ENCODE measurements at places on chromosomes 5 and 9. TPM values are rescaled to one million over a fixed set of nuclear protein-coding genes. Genes with fewer than 3 reads are reported as not detected.

The TSTD2 gene
- 29.9 TPM for total RNA-seq

The PPP1R26 gene
- total RNA-seq, result 11.6 TPM

The IL9 gene
- not detected for total RNA-seq

The C1QTNF2 gene
- total RNA-seq, result 0.45 TPM

The NELFB gene
- total RNA-seq, result 44.9 TPM

The SLC12A7 gene
- total RNA-seq, result 51.4 TPM

The INSL6 gene
- not detected for total RNA-seq

DNA sequence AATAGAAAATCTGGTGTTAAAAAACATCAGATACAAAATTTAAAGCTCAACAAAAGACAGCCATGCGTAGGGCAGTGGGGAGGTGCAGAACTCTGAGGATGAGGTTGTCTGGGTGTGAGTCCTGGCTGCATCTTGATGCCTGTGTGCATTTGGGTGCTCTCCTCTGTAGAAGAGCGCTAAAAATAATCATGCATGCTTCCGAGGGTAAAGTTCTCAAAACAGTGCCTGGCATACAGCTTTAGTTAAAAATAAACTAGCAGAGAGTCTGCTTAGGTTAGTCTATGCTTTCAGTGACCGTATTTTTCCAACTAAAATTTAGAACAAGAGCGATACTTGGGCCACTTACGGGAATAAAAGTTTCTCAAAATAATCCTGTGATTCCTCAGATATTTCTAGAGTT, 55.5 kb upstream of the SPATA31C2 start:
- DNase-seq, result no peak

DNA sequence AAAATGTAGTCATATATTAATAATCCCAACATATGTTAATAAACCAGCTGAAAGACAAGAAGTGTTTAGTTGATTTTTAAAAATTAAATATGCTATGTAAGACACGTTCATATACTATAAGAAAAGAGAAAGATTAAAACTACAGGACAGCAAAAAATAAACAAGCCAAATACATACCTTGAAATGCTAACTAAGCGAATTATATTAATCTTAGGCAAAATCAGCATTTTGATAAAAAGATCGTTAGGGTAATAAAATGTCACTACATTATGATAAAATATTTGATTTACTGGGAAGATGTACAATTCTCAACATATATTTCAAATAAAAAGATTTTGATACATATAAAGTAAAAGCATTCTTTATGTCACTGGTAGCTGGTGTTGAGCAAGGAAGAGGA, 938.3 kb downstream of the PTPRD start:
- no peak for DNase-seq

DNA sequence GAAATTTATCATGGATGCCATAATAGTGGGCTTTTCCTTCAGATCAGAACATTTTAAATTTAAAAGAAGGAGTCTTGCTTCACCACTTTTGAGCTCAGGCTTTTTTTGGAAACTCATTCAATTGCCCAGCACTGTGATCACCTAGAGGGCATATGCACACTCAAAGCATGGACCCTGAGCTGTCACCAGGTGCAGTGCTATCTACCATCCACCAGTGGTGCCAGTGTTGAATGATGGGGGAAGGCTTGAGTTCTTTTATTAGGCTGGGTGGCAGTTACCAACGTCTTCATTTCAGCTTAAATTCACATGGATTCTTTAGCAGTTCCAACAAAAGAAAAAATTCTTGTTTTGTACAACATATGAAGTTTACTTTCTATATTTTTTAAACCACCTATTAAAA, 164.1 kb downstream of the CFAP90 start:
- DNase-seq, result no peak

GRCh38 chr9:134548185-134548584, 93.4 kb upstream of the COL5A1 start:
- DNase-seq, result no peak

DNA sequence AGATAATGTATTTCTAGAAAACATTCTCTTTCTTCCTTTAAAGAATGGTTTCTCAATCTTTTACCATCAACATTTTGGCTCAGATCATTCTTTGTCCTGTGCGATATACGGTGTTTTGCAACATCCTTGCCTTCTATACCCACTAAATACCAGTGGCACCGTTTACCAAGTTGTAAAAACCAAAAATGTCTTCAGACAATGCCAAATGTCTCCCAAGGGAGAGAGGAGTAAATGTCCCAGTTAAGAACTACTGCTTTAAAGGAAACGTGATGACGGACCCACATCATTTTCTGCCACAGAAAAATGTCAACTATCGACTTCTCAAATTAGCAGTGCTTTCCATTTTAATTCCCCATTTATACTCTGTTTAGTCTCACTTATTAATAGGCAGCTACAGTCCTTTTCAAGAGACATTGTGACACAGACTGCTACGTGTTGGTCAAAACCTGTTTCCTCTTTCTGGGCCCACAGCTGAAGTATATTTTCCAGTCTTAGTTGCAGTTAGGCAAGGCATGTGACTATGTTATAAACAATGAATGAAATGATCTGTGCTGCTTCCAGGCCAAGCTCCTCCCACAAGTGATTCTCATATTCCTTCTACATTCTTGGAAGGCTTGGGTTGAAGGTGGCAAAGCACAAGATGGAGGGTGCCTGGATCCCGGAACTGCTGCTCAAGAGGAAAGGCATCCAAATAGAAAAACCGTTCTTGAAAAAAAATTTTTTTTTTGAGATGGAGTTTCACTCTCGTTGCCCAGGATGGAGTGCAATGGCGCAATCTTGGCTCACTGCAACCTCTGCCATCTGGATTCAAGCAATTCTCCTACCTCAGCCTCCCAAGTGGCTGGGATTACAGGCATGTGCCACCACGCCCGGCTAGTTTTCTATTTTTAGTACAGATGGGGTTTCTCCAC, 8.8 kb downstream of the PRXL2C start:
- DNase-seq, result peak; percentile 28

- no peak for DNase-seq
These were observed 1.3 kb upstream of the LRRC14B start for GRCh38 chr5:189976-190365.

DNA sequence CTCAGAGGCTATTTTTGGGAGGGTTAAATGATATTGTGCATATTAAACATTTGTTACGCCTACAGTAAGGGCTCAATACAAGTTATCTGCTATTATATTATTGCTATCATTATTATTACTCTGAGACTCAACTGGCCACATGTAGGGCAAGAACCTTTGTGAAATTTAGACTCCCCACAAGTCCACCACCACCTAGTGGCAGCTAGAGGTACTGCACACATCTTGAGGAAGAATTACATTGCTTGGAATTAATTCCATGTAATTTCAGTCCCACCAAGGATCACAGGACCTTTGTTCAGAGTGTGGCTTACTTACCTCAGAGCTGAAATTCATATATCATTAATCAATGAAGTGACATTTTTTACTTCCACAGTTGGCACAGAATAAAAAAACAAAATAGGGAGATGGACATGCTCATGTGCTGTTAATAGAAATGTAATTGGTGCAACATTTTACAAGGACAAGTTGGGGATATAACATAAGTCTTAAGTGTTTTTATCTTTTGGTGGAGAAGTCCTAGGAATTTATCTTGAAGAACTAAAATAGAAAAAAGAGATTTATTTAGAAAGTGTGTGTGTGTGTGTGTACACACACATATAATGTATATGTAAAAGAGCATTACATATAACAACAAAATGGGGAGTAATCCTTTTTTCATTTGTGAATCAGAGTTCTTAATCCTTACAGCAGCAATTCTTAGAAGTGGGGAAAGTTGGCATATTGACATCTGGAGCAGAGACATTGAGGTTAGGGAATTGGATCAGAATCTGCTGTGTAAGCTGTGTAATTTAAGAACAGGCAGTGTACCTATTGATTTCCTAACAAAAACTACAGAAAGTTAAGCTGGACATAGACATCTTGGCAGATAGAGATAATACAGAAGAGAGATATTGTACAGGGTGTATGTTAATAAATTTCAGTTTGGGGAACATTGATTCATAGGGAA, 11.2 kb downstream of the MSANTD3 start:
- DNase-seq, result peak; percentile 83

DNA sequence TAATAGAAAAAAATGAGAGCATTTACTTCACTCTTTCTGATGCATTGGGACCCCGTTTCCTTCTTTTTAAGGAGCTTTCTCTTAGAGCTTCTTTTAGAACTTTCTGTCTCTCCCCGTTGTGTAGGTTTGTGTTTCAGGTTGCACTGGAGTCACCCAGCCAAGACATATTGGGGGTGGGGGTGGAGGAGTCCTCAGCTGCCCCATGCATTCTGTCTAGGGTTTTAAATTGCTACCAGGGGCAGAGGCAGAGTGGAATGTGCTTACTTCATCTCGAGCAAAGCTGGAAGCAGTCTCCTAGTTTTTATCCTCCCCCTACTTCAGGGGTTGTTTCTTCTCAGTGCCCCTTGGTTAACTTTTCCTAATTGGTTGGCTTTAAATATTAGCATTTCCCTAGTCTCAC, 9.4 kb downstream of the OR2K2 start:
- DNase-seq, result no peak

- DNase-seq, result no peak
These were observed 6.9 kb upstream of the UBAC1 start for GRCh38 chr9:135968083-135968476.

DNA sequence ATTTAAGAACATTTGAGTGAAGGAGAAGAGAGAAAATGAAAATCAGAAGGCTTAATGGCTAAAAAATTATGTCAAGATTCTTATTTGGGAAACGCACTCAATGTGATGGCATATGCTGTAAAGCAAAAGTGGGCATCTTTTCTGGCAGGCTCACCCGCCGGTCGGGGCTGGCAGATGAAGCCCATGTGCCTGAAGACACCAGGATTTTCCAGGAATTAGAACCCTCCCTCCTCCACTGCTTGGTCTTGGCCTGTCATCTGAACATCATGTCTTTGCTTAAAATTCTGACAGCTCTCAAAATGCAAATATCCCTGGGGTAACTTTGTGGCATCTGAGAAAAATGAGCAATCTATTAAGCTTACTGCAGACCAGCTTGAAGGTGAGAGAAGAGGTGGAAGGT, 337.9 kb downstream of the IRX1 start:
- no peak for DNase-seq

GRCh38 chr5:66840511-66841013, 244.4 kb downstream of the MAST4 start:
- DNase-seq, result no peak

GRCh38 chr5:138981131-138981530, 106.0 kb upstream of the LRRTM2 start:
- DNase-seq, result no peak

DNA sequence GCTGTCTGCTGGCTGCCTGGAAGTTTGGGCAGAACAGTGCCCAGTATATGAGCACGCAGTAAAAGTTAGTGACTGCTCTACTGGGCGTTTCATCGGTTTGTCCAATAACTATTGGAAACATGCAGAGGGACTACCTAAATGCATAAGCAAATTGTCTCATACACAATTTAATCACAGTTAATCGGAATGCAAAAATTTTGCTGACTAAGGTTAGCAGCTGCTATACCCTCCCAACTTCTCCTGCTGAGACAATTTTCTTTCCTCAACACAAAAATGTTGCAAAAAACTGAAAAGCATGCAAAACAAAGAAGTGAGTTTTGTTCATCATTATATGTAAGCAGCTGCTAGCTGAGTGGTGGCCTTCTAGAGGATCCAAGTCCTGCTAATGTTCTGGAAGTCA, 327.5 kb downstream of the SEMA5A start:
- DNase-seq, result no peak

- DNase-seq, result peak; percentile 33
These were observed 21.6 kb downstream of the LPCAT1 start for GRCh38 chr5:1502046-1502736.

GRCh38 chr9:122053567-122054350, 39.3 kb downstream of the TTLL11 start:
- DNase-seq, result no peak

DNA sequence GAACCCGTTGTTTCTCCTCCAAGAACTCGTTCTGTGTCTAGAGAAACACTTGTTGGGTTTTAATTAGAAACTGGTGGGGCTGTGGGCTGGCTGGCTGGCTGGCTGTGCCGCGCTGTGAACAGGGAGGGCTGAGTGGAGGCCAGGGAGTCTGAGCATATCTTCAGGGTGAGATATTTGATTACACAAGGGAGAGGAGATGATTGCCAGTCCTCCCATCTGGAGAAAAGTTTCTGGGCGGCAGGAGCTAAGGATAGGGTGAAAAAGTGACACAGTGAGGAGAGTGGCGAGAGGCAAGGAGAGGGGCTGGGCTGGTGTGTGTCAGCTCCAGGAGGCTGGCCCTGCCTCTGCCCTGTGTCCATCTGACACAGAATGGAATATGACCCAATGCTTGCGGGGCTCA, 63.0 kb downstream of the GDNF start:
- no peak for DNase-seq

GRCh38 chr5:75510836-75511434, 494 bp downstream of the CERT1 start:
- DNase-seq, result peak; percentile 83

GRCh38 chr9:29556317-29556716, 1983.0 kb upstream of the C9orf72 start:
- DNase-seq, result no peak

- DNase-seq, result no peak
These were observed 34.1 kb upstream of the RAI14 start for GRCh38 chr5:34622098-34622400.

- DNase-seq, result peak; percentile 69
These were observed 61.0 kb downstream of the SUB1 start for GRCh38 chr5:32646061-32646969.

DNA sequence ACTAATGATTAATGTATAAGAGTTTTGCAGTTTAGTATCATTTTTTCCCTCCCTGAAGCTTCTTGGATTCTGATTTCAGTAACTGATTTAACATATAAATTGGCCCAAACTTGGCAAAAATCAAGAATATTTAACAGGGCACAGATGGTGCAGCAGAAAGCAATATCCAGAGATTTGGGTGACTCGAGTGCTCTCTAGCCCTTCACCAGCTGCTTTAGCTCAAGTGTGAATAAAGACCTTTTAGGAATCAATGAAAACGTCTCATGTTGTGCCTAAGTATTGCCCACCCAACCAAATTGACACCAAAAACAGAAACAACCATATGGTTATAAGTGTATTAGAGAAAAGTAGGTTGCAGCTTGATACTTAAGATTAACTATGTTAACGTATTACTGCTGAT, 933.4 kb upstream of the PTPRD start:
- no peak for DNase-seq

GRCh38 chr5:125408448-125409233, 662.2 kb upstream of the ZNF608 start:
- peak; percentile 43 for DNase-seq

- no peak for DNase-seq
These were observed 391.5 kb downstream of the FGF10 start for GRCh38 chr5:43997647-43998272.

DNA sequence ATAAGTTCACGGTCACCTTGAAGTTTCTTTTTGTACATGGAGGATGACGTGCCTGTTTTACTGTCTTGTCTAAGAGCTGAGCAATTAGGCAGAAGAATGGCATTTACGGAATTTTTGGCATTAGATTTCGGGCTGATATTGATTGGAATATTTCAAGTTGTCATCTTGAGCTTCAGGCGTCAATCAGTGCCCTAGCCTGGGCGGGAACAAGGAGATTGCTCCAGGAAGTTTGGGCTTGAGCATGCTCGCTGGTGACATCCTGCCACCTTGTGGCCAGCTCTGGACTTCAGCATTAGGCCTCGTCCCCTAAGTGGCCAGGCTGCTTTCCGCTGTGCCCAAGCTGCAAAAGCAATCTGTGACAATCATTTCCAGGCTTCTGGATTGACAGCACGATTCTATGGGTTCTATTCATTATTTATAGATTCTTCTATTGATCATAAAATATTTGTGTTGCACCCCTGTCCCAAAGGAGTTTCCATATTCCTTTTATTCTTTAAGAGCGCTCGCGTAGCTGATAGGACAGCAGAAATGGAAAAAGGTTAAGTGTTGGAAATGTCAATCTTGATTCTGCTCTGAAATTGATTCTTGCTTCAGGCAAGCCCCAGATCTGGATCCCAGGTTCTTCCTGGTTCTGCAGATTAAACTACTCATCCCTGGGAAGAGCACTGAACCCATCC, 79.3 kb downstream of the SLC28A3 start:
- DNase-seq, result peak; percentile 93

Measured in stomach (tissue), 19 donors.